ENCODE measurements at places on chromosomes 6 and 20.

DNA sequence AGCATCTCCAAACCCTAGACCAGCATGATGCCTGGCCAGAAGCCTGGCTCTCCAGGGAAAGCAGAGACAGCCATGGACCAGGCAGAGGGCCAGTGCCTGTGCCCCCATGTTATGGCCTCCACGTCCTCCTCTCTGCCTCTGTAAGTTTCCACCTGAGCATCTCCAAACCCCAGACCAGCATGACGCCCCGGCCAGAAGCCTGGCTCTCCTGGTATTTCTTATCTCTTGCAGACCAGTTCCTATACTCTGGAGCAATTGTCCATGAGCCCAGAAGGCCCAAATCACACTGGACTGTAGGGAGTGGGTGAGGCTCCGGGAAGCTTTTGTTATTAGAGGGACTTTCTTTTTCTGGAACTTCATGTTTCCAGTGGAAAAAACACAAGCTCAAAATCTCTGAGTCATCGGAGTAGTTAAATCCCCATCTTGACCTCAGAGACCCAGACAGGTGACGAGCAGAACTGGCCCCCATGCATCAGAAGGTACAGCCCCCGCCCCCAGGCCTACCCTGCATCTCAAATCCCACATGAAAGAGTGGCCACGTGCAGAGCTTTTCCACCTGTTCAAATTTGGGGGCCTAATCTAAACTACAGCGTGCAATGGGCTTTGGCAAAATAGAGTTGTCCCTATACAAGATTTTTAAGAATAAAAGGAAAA, 110.2 kb upstream of the FOXQ1 start:
- no peak for DNase-seq

DNA sequence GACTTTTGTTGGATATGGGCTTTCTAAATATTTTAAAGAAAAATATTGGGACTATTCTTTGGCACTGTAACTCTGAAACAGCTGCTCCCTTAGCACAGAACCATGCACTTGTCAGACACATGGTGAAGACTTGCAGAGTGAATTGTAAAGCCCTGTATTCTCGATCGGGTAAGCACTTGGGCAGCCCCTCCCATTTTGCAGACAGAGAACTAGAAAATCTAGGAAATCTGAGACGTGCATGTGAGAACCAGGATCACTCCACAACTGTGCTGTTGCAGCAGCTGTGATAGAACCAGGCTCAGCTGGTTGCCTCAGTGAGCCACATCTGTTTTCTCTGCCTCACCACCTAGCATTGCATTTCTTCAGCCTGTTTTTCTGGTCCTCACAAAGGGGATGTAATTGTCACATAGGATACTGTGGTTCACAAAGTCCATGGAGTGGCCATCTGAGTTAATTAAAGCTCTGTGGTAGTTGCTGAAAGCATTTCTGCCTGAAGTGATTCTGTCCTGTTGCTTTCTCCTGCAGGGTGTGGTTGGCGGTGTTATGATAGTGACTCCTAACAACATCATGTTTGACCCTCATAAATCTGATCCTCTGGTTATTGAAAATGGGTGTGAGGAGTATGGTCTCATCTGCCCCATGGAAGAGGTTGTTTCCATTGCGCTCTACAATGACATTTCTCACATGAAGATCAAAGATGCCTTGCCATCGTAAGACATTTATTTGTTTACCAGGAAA, 71.8 kb upstream of the HINT3 start:
- no peak for DNase-seq

DNA sequence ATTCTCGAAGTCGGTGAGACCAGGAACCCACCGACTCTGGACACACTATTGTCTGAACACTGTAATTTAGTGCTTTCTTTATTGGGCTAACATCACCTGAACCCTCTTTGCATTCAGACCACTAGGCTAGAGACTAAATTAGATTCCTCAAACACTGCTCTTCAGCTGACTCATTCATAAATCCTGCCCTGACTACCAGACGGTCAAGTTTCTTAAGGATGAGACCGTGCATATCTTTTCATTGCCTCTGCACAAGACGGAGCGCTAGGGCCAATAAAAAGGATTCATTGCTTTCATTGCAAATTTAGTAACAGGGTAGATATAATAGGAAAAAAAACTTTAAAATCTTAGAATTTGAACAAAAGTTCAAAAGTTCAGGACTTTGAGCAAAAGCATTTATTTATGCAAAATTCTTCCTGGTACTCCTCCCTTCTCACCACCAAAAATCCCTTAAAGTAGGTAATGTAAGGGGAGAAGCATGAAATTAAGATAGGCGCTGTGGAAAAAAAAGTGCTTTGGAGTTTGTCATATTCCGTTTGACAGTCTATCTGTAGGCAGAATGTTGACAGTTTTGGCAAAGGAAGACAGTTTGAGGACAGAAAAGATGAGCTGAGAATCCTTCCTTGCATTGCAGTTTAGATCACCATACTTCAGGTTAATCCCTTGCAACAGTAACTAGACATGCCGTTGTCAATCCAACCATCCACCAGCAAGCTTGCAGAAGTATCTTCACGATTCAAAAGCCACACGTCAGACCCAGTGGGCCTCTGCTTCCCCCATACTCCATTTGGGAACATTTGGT, 328.6 kb upstream of the JARID2 start:
- peak; percentile 72 for DNase-seq

GRCh38 chr6:156406688-156407087, 370.5 kb upstream of the ARID1B start:
- no peak for DNase-seq

DNA sequence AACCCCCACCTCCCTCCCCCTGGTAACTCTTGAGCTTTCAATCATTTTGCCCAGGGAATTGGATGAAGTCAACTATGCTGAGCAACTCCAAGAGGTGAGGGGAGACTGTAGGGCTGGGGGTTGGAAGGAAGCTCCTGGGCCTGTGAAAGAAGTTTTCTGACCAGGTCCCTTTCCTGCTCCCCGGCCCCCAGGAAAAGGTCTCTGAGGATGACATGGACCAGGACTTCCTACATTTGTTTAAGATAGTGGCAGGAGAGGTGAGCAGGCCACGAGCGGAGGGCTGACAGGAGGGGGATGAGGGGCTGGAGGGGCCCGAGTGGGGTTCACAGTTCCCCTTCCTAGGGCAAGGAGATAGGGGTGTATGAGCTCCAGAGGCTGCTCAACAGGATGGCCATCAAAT, 21.8 kb downstream of the CAPN11 start:
- DNase-seq = no peak

GRCh38 chr6:136095986-136096385, 154.1 kb downstream of the MTFR2 start:
- DNase-seq = no peak

All from fibroblast of skin of right biceps (primary cell).